ENCODE measurements at places on chromosomes 1 and 21. TPM values are rescaled to one million over a fixed set of nuclear protein-coding genes. Genes with fewer than 3 reads are reported as not detected.

TLR5 gene
- 0.09 TPM for total RNA-seq

HRNR gene
- total RNA-seq, result not detected

ACTN2 gene
- total RNA-seq, result not detected

NUP210L gene
- not detected for total RNA-seq

NGF gene
- not detected for total RNA-seq

OR2L2 gene
- total RNA-seq, result 0.23 TPM

PPIH gene
- 93.7 TPM for total RNA-seq

SLC16A4 gene
- total RNA-seq, result 0.23 TPM

MECR gene
- total RNA-seq, result 26.9 TPM

ATP5PB gene
- total RNA-seq, result 266 TPM

GCSAML gene
- total RNA-seq, result not detected

NECTIN4 gene
- total RNA-seq, result 0.12 TPM

FCAMR gene
- total RNA-seq, result not detected

FBXO2 gene
- total RNA-seq, result 1.8 TPM

GUCA2B gene
- total RNA-seq, result not detected

SLC25A34 gene
- total RNA-seq, result 0.82 TPM

C1orf74 gene
- total RNA-seq, result 3.0 TPM

BLACAT1 gene
- 0.47 TPM for total RNA-seq

LCE2C gene
- not detected for total RNA-seq

GNG4 gene
- 4.7 TPM for total RNA-seq

MOB3C gene
- 20.7 TPM for total RNA-seq

DYNLT4 gene
- total RNA-seq, result 0.40 TPM

ELAVL4 gene
- not detected for total RNA-seq

FMOD gene
- total RNA-seq, result not detected

HSD3B1 gene
- total RNA-seq, result not detected

TCP10L gene
- total RNA-seq, result not detected

OR2T33 gene
- not detected for total RNA-seq

SPRR2E gene
- not detected for total RNA-seq

WLS gene
- not detected for total RNA-seq

Data from activated CD8-positive, alpha-beta memory T cell treated with anti-CD3 and anti-CD28 coated beads, Interleukin-2, amount 10 ng/mL, durations not matched to agents 7 days and 5 days (primary cell).